ENCODE measurements at places on chromosomes 2 and 18. TPM values are rescaled to one million over a fixed set of nuclear protein-coding genes. Genes with fewer than 3 reads are reported as not detected.

Gene FAM110C
- total RNA-seq, result 0.57 TPM

Gene DPYSL5
- total RNA-seq, result 1.9 TPM

Gene POTEC
- total RNA-seq, result 2.9 TPM

Gene HOXD13
- total RNA-seq, result 20.7 TPM

GRCh38 chr2:39127973-39128372 is 7.1 kb upstream of the SOS1 start:
- peak; percentile 32 for DNase-seq

DNA sequence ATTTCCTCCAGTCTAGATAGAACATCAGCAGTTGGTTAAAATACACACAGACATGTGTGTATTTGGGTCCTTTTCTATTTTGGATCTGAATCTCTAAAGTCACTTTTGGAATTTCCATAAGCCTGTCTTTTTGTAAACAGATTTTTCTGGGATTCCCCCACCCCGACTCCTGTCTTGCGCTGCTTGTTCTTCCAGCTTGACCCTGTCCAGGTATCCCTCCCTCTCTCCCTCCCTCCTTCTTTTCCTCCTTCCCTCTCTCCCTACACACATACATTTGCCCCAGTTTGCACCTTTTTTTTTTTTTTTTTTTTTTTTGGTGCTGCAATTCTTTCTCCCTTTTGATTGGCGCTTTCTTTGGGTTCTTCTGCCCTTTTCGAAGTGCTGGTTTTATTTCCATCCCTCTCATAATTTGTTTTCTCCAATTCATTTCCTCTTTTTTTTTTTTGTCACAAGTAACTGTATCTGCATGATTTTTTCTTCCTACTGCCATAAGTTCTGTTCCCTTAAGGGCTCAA is 114.8 kb upstream of the SERTAD2 start:
- DNase-seq, result no peak

- DNase-seq, result peak; percentile 87
Measured at GRCh38 chr18:55322178-55322735, 265.7 kb downstream of the TCF4 start.
